ENCODE measurements at places on chromosomes 12 and 14.

DNA sequence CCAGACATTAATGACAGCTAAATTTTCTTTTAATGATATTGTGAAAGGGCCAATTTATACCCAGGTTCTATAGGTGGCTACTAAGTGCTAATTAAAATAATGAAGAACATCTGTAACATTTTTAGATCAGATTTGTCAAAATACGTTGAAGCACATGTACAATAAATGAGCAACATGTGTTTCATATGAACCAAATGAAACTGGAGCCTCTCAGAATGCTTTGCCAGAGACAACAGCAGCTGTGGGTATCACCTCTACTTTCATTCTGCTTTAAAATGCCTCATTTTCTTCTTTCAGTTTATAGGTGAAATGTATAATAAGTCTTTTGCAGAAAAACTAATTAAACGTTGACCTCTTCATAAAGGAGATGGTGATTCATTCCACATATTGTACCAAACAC, 26.1 kb upstream of the MYF6 start:
- no peak for DNase-seq

- no peak for DNase-seq
These were observed 210.7 kb upstream of the TMEM132C start for GRCh38 chr12:128056136-128056801.

DNA sequence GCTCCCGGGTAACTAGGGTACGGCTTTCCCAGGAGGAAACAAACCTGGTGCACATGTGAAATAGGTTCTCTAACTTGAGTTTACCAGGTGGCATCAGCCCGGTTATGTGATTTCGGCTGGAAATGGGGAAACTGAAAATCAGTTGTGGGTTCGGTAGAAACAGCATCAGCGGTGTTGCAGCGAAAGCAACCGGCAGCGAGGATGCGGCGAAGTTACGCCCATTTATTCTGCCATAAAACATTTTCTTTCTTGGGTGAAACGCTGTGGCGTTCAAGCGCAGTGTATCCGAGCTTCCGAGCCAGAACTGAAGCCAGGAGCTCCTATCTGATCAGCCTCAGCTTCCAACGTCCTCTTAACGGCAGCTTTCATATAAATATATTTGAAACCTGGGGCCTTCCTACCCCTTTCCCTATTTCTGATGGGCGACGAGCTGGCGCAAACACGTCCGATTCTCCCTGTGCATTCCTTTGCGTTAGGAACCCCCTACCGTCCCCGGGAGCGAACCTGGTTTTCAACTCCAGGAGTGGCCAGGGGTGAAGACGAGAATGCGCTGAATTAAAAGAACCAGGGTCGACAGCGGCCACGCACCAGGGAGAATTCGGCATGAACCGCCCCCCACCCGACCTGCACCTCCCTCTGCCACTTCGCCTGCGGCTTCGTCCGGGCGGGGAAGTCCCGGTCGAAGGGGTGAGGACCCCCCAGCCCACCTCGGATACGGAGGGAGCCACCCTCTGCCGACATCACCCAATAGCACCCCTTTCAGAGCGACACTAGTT, 1.6 kb downstream of the DPF3 start:
- peak; percentile 40 for DNase-seq

DNA sequence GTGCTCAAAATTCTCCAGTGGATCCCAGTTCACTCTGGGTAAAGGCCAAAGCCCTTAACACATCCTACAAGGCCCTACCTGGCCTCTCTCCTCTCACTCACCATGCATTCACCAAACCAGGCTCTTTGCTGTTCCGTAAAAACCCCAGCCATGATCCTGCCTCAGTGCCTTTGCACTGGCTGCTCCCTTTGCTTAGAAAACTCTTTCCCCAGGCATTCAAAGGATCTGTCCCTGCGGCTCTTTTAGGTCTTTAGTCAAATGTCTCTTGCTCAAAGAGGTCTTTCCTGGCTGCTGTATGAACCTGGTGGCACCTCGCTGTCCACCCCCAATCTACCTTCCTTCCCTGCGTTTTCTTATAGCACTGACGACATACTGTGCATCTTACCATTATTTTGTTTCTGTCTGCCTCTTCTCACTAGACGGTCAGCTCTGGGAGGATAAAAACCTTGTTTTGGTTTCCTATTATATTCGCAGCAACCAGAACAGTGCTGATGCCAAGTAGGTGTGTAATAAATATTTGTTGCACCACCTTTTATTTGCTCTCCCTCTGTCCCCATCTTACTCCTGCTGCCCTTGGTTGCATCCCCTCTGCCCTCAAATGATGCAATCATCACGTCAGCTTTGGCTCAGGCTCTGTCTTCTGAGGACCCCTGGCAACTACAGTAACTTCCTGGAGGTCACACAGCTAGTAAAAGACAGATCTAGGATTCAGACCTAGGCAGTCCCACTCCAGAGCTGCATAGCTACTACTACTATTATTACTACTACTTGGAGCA, 23.8 kb upstream of the DICER1 start:
- DNase-seq: no peak

DNA sequence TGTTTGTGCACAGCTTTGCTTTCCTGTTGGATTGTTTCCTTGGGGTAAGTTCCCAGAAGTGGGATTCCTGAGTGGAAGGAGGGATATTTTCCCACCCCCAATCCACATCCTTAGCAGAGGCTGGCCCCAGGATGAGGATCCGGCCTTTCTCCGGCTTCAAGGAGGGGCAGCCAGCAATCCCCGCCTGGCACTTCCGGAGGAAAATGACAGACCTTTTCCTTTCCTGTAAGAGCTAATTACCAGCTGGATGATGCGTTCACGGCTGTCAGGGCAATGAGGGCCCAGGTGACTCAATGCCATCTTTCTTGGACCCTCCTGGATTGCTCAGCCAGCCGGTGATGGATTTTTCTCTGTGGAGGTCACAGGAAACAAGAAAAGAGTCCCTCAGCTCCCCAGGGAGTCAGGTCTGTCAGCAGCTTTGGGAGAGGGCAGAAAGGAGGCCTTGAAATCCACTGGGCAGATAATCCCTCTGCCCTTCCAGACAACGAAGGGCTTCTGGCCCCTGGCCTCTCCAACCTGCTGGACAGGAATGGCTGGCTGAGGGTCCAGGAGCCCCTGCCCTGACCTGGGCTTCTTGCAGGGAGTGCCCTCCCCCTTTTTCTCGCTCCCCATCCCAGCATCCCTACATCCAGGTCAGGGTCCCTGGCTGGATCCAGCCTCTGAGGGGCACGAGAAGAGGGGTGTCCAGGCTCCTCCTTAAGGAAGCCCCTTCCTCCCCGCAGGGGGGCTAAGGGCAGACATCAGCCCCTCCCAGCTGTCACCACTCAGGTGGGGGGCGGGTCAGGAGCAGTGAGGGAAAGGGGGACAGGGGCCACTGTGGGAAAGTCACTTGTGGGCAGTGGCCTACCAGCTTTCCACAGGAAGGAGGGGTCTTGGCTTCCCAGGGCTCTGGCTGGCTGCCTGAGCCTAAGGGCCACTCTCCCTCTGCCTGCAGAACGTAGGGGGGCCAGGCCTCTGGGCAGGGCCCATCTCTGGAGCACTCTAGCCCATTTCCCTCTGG, 16.1 kb upstream of the CCDC85C start:
- no peak for DNase-seq

GRCh38 chr12:49903700-49904423, at the start of gene FAIM2:
Gene FAIM2, minus strand, starts transcription at chr12:49903900. Its CDS starts 108 bp downstream, at chr12:49903792.
- peak; percentile 72 for DNase-seq

DNA sequence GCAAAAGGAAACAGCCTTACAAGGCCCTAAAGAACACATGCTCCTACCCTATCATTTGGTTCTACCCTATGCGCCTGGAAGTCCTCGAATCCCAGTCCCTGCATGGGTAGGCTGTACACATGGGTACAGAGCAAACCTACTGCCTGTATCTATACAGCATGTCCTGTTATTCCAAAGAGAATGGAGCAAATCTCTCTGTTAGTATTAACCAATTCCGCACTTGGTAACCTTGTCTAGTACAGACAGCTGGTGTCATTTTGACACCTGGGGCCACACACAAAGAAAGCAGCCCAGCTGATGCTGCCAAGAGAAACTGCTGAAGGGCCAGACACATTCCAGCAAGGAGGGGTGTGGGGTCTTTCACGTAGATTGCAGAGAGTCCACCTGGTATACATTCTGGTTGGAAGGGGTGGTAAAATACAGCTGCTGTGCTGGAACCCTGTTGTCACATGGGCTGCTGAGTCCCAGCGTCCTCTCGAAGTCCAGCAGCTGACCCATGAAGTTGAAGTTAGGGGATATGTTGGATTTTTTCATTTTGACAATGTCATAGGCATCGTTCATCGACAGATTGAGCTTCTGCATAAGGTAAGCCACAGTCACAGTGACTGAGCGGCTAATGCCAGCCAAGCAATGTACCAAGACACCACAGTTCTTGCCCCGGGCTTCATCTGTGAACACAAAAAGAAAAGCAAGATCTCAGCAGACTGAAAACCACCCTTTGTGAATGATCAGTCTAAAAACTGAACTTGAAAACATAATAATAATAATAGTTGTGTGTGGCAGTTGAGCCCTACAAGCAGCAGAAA, 3.2 kb downstream of the DUSP6 start:
- no peak for DNase-seq

DNA sequence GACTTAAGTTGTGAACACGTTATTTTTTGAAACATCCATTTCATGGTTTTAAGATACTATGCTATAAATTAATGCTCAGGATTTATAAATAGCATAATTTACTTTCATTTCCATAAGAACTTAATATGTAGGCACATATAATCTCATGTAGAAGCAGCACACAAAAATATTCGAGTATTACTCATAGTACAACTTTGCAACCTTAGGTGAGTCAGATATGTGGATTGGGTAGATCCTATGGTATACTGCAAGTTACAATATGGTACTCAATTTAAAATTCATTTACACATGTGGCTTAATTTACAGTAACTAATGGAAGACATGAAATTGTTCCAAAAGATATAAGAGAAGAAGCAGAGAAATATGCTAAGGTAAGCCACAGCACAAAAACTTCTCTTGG, 26.0 kb downstream of the PSMA3 start:
- no peak for DNase-seq

DNA sequence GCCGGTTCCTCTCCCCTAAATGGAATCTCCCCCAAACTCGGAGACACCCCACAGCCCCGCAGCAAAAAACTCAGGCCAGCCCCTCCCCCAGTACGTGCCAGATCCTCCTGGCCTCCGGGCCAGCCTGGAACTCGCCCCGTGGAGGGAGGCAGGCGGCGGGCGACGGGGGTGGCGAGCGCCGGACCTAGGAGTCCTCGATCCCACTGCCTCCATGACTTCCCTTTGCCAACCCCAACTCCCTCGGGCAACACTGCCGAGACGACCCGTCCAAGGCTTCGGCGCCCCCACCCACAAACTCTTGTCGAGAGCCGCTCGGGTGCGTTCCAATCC, 400 bp downstream of the ADCY6 start:
- no peak for DNase-seq

- DNase-seq: no peak
These were observed 68.5 kb downstream of the BHLHE41 start for GRCh38 chr12:26056335-26056734.

DNA sequence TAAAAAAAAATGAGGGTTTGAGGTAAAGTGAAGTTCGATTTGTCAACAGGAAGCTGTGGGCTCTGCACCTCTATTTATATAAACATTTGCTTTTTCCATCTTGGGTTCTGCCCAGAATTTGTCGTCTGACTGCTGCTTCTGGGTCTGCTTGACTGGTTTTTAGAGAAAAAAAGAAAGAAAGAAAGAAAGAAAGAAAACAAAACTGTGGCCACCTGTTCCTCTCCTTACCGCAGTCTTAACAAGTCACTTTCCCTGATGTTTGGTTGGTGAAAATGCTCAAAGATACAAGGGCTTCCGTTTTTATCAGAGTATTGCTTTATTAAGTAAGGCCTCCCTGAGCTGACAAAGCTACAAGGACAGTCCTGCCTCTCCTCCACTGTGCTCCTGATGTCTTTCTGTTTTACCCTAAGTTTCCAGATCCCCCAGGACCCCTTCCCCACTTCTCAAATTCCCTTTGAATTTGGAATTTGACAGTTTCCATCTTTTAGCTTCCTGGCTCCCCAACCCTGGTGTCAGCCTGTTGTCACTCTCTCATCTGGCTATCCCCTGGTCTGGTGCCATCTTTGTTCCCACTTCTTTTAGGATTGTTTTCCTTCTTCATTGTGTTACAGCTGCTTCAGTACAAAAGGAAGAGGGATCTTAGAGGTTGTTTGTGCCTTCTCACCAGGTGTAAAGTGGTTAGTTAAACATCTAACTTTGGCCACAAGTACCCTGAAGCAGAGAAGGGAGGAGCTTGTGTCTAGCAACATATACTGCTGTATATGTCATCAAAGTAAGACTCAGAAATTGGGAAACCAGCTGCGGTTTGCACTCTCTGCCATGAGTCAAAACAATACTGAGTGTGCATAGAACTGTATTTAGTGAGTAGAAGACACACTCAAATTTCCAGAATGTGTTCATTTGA, 18.0 kb downstream of the MFAP5 start:
- no peak for DNase-seq

DNA sequence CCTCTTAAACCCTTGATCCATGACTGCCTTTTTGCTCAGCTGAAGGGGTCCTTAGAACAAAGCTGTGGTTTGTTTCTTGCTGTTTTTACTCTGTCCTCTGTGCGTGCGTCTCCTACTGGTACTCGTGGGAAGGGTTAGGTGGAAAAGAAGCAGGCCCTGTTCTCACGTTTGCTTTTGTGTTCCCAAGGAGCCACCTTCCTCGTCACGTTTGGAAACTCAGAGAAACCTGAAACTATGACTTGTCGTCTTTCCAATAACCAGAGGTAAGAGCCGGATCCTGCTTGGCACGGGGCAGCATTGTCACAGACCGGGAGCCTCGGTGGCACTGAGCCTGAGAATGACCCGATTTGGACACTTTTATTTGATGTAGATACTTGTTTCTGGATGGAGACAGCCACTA, 13.1 kb downstream of the ZFYVE21 start:
- DNase-seq: no peak

GRCh38 chr12:13835652-13836051, 145.8 kb downstream of the GRIN2B start:
- no peak for DNase-seq

GRCh38 chr12:62943779-62944395, 8.9 kb upstream of the PPM1H start:
- DNase-seq: no peak

DNA sequence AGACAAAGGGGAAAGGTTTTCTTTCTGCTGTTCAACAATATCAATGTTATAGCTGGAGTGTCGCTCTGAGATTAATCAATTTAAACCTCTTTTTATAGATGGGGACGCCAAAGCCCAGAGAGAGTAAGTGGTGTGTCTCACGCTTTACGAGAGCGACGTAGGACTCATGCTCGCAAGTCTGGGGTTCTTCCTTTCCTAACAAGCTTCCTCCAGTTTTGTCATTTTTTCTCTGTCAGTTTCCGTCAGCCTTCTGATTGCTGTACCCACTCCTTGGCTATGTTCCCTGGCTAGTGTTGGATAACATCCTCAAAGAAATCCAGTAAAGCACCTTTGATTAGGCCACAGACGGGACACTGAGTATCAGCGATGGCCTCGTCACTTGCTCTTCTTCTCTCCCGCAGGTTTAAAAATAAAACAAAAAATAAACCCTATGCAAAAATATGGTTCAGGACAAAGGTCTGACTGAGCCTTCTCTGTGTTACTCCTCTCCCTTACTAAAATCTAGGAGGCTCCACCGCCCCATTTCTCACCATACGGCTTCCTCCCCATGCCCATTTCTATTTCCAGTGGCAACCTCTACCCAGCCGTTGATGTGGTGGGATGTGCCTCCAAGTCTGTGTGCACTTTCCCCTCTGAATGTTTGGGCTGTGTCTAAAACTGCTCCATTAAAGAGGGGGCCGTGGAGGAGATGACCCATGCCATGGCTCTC, 172.7 kb upstream of the PARP11 start:
- no peak for DNase-seq

- no peak for DNase-seq
These were observed 4.6 kb downstream of the SSH1 start for GRCh38 chr12:108852674-108853309.

Measured in ovary (tissue), 10 donors.